D341Med (cell line): ENCODE measurements at places on chromosomes 13 and 19.

GRCh38 chr13:107941345-107942029 lies 273.8 kb downstream of the LIG4 start:
- DNase-seq: no peak

DNA sequence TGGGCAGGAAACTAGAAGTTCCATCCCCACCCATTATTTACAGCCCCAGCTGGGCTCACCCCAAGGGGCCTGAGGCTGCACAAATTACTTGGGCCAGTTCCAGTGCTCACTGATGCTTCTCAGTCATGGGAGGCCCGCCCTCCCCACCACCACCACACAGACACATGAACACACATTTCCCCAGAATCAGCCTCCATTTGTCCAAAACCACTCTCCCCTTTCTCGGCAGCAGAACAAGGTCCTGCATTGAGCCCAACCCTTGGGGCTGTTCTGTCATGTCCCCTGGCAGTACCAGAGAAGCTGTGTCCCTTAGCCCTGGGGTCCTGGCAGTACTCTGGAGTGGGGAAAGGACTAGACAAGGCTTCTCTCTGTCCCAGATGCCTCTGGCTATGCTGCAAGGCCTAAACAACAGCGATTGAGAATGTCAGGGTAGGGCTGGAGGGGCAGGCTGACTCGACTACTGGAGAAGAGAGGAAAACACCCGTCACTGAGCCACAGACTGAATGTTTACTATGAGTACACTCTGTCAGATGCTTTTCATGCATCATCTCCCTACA lies 21.8 kb downstream of the SAMD4B start:
- no peak for DNase-seq

DNA sequence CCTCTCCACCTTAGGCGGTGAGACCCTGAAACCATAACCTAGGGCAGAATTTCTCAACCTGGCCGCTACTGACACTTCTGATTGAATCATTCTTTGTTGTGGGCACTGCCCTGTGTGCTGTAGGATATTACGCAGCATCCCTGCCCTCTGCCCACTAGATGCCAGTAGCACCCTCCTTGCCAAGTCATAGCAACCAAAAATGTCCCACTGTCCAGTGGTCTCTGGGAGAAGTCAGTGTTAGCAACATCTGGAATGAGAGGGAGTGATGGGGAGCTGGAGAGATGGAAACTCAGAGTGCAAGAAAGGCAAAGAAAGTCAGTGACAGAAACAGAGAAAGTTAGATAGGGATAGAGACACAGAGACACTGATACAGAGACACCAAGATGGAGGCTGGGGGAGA lies 13.6 kb downstream of the KLK4 start:
- no peak for DNase-seq

DNA sequence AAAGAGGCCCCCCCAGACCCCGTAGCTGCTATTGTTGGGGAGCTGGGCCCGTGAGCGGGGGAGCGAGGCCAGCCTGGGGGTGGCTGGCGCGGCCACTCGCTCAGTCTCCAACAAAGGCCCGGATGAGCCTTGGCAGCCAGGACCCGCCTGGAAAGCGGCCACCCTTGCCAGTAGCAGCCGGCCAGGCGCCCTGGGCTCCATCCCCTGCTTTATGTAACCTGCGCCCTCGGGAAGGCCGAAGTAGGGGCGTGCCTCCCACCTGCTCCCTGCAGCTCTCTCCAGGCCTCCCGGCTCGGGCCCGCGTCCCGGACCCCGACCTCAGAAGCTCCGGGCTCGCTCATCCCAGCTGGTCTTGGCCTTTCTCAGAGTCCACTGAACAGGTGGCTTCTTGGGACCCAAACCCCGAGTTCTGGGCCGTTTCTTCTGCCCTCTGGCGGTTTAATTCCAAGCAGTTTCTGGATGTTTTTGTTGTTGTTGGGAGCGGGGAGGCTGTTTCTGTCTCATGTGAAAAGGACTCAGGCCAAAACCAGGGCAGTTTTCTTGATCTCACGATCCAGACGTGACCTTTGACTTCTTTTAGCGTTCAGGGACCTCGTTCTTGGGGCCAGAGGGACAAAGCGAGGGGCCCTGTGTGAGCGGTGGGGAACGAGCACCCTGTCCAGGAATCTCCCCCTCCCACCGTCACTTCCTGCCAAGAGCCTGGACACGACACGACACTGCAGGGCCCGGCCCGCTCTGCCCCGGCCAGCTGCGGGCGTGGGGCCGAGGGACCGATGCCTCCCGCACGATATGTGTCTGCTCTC lies 1.2 kb downstream of the CDC34 start:
- DNase-seq: peak; percentile 73

DNA sequence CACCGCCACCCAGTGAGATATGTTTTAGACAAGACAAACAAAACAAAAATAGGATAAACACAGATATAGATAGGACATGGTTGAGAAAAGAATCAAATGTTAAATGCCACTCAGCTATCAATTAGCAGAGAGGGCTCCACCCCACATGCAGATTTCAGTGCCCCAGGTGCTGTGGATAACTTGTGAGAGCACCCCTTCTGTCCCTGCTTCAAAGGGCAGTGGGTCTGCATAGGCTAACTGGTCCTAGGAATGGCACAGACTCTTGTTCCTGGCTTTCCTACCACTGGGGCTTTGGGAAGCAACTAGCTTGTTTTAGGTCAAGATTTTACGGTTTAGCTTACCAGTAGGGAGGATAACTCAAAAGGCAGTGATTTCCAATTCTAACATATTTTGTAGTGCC lies 460.3 kb downstream of the TSHZ3 start:
- DNase-seq: no peak

- DNase-seq: no peak
Measured at GRCh38 chr13:78594456-78594975, 8.8 kb downstream of the POU4F1 start.

GRCh38 chr13:88948501-88948900 lies 1277.3 kb downstream of the SLITRK5 start:
- DNase-seq: no peak

- DNase-seq: no peak
Measured at GRCh38 chr13:39531646-39532045, 71.3 kb downstream of the LHFPL6 start.
